Stimulated activated CD8-positive, alpha-beta memory T cell treated with anti-CD3 and anti-CD28 coated beads, Interleukin-2, amount 100 ng/mL, for 48 hours (primary cell): ENCODE measurements at places on chromosomes 4 and X.

DNA sequence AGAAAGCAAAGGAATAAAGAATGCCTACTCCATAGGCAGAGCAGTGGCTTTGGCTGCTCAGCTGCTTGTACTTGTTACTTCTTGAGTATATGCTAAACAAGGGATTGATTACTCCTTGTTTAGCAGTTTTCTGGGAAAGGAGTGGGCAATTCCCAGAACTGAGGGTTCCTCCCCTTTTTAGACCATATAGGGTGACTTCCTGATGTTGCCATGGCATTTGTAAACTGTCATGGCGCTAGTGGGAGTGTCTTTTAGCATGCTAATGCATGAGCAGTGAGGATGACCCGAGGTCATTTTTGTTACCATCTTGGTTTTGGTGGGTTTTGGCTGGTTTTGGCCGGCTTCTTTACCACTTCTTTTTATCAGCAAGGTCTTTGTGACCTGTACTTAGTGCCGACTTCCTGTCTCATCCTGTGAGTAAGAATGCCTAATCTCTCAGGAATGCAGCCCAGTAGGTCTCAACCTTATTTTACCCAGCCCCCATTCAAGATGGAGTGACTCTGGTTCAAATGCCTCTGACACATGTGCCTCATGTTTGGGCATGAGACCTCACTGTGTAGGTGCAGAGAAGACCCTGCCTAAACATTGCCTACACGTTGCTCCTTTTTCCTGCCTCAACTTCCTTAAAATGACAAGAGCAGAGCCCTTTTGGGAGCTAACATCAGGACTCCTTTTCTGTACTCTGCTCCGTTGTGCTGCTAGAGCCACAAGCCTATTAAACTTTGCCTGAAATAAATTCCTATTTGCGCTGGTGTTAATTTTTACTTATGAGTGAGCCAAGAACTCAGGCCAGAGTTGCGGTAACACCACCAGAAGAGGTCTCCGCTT, 21.0 kb upstream of the UBA6 start:
- DNase-seq = no peak

- no peak for DNase-seq
Observed at GRCh38 chr4:78667325-78667724, 108.8 kb upstream of the BMP2K start.

GRCh38 chrX:134461437-134461836, 1.5 kb downstream of the HPRT1 start:
- no peak for DNase-seq

- no peak for DNase-seq
Observed at GRCh38 chr4:165711436-165711835, 161.6 kb upstream of the TLL1 start.

DNA sequence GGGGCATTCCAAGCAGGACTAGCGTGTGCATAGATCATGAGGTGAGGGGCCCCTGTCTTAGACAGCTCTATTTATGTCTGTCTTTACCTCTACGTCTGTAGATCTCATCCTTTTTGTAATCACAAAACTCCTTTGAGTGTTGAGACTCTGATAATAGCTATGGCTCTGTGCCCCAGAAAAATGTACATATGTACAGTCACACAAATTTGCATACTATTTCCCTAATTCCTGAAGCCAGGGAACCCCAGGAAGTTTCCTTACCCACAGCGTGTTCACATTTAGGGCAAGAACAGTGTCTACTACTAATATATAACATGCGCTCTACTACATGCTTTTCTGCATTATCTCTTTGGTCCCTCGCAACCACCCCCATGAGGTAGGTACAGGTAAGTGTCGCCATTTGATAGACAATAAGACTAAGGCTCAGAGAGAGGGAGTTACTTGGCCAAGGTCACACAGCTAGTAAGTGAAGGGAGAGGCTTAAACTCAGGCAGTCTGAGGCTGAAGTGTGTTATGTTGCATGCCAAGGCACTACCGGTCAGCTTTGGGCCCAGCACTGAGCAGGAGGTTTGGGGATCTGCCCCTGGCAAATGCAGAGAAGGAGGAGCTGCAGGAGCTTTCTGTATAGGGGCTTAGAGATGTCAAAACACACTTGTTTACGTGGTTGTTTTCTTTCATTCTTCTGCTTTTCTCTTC, 21.0 kb upstream of the CITED1 start:
- DNase-seq = no peak

GRCh38 chr4:52903273-52903672, 41.2 kb downstream of the RASL11B start:
- no peak for DNase-seq

GRCh38 chr4:80058740-80059139, 14.3 kb downstream of the ANTXR2 start:
- no peak for DNase-seq

GRCh38 chr4:8173492-8174242, 15.1 kb upstream of the ABLIM2 start:
- DNase-seq = no peak

GRCh38 chr4:28799696-28800095, 1920.5 kb upstream of the PCDH7 start:
- no peak for DNase-seq

DNA sequence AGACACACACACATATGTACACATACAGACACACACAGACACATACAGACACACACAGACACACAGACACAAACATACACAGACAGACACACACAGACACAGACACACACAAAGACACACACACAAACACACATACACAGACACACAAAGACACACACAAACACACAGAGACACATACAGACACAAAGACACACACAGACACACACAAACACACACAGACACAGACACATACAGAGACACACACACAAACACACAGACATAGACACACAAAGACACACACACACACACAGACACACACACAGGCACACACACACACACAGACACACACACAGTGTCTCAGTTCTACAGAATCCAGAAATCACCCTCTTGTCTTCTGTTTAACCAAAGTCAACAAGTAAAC, 280.7 kb downstream of the ASMT start:
- DNase-seq = no peak

GRCh38 chr4:39365360-39365759, 802 bp downstream of the RFC1 start:
- DNase-seq = no peak

DNA sequence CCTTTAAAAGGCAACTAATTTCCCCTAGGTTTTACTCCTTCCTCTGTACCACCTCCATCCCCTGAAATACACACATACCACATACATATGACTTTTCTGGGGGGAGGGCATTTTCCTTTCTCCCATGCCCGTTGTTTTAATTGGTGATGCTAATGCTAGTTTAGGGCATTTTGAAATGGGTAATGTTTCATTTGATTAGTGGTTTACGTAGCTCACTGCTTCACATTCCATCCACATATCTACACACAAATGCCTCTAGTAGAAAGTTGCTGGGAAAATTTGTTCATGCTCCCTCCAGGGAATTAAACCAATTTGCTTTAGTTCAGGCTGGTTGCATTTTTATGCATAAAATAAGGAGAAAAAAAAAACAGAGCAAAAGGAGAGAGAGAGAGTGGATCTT, 231.2 kb downstream of the FRAS1 start:
- no peak for DNase-seq

GRCh38 chr4:84644087-84644486, 61.2 kb downstream of the CDS1 start:
- DNase-seq = no peak
